Activated CD8-positive, alpha-beta memory T cell treated with anti-CD3 and anti-CD28 coated beads for 1 hour (primary cell): ENCODE measurements at places on chromosomes 7 and 10.

- no peak for DNase-seq
Observed at GRCh38 chr7:98107313-98107721, 655 bp downstream of the LMTK2 start.

- DNase-seq: no peak
Observed at GRCh38 chr10:123475466-123475865, 190.7 kb upstream of the GPR26 start.

DNA sequence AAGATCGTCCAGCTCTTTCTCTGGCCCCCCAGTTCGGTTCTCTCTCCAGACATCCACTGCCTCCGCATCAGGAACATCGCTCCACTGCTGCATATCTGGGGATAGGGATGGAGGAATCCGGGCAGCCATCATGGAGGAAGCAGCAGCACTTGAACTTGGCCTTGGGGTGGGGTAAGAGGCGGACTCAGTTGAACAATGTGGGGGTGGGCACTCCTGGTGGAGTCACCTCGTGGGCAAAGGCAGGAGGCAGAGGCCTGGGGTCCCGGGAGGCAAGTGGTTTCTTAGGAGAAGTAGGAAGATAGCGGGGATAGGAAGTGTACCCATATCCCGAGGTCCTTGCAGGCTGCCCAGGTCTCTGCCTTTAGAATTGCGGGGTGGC, 98.3 kb downstream of the CHST15 start:
- no peak for DNase-seq

DNA sequence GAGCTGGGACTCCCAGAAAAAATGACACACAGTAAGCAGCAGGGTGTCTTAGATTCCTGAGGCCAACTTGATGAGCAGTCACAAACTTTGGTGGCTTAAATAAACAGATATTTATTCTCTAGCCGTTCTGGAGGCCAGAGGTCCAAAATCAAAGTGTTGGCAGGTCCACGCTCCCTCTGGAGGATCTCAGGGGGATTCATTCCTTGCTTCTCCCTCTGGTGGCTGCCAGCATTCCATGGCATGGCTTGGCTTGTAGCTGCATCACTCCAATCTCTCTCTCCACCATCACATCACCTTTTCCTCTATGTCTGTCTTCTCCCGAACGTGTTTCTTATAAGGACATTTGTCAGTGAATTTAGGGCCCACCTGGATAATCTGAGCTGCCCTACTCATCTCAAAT, 98.4 kb downstream of the OSBPL3 start:
- DNase-seq: no peak
